ENCODE measurements at places on chromosomes 4 and X. TPM values are rescaled to one million over a fixed set of nuclear protein-coding genes. Genes with fewer than 3 reads are reported as not detected.

DNA sequence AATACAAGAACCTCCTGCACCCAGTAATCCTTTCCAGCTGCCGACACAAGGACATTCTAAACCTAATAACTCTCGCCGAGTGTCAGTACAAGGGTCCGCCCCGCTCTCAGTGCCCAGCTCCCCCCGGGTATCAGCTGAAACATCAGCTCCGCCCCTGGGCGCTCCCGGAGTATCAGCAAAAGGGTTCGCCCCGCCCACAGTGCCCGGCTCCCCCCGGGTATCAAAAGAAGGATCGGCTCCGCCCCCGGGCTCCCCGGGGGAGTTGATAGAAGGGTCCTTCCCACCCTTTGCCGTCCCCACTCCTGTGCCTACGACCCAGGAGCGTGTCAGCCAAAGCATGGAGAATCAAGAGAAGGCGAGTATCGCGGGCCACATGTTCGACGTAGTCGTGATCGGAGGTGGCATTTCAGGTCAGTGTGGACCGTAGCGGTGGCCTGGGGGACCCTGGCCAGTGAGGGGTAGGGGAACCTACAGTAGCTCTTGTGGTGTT lies at the start of gene MAOA:
MAOA (plus strand) TSS at position 295 of the 490 bp plus-strand sequence; CDS start at position 338, 43 bp downstream.
- H3K27ac ChIP-seq = peak within 1 kb of the TSS; percentile 95
- H3K4me3 ChIP-seq = peak within 1 kb of the TSS; percentile 77
- no peaks in the 10 kb centered on the region for H3K27me3 ChIP-seq
- no peaks in the 10 kb centered on the region for H3K36me3 ChIP-seq
- peaks cover 24% of the 10 kb centered on the region for H3K4me1 ChIP-seq

DNA sequence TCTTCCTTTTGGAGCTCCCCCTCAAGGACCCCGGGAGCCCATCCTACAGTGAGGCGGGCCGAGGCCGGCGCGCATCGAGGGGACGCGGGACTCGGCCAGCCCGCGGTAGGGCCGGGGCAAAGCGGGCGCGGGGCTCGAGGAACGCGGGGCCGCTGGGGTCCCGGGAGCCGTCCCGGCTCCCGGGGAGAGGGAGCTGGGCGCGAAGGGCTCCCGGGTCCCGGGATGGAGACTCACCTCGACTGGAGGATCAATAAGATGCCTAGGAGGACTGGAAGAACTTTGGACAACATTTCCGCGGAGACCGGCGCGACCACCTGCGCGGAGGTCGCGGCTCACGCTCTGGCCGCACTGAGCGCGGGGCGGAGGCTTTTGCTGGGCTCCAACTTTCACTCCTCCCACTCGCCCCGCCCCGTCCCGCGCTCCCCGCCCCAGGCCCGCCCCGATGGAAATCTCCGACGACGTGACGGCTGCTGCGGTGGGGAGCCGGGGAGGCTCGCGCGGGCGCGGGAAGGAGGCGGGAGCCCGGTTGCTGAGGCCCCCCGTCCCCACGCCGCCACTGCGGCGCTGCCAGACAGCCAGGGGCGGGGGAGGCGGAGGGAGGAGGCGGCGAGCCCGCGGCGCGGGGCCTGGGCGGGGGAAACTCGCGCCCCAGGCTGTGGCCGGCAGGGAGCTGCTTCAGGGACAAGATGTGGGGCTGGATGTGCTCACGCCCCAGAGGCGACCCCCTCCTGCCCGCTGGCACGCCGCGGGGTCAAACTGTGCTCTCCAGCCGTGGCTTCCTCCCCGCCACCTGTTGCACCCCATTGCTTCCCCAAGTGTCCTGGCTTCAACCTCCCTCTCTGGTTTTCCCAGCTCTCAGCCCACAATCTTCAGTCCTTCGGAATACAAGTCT lies at the start of gene GABRE:
GABRE (minus strand) TSS at position 341 of the 892 bp plus-strand sequence; CDS start at position 290, 51 bp downstream.
- no peak for DNase-seq
- peak within 1 kb of the TSS; percentile 73 for H3K4me3 ChIP-seq
- no peaks in the 10 kb centered on the region for H3K27me3 ChIP-seq
- peak within 1 kb of the TSS; percentile 93 for H3K27ac ChIP-seq
- H3K36me3 ChIP-seq = no peaks in the 10 kb centered on the region

GRCh38 chr4:150212485-150212884 lies 134.2 kb downstream of the DCLK2 start:
- H3K4me1 ChIP-seq = no peaks in the 10 kb centered on the region
- no peak overlapping the region for H3K4me3 ChIP-seq
- H3K36me3 ChIP-seq = no peaks in the 10 kb centered on the region
- no peak overlapping the region for H3K27ac ChIP-seq
- no peak for DNase-seq

GRCh38 chr4:157075811-157076577 lies at the start of gene GLRB:
Gene GLRB, plus strand, starts transcription at chr4:157076150. Its CDS starts 1,875 bp downstream, at chr4:157078025.
- no peaks in the 10 kb centered on the region for H3K4me1 ChIP-seq
- H3K4me3 ChIP-seq = peak within 1 kb of the TSS; percentile 59
- no peaks in the 10 kb centered on the region for H3K36me3 ChIP-seq

GRCh38 chr4:174318829-174319764 lies 35.4 kb downstream of the CEP44 start:
- H3K4me3 ChIP-seq = no peak overlapping the region
- H3K27me3 ChIP-seq = no peaks in the 10 kb centered on the region
- H3K27ac ChIP-seq = no peak overlapping the region
- DNase-seq = no peak
- H3K4me1 ChIP-seq = no peaks in the 10 kb centered on the region

DNA sequence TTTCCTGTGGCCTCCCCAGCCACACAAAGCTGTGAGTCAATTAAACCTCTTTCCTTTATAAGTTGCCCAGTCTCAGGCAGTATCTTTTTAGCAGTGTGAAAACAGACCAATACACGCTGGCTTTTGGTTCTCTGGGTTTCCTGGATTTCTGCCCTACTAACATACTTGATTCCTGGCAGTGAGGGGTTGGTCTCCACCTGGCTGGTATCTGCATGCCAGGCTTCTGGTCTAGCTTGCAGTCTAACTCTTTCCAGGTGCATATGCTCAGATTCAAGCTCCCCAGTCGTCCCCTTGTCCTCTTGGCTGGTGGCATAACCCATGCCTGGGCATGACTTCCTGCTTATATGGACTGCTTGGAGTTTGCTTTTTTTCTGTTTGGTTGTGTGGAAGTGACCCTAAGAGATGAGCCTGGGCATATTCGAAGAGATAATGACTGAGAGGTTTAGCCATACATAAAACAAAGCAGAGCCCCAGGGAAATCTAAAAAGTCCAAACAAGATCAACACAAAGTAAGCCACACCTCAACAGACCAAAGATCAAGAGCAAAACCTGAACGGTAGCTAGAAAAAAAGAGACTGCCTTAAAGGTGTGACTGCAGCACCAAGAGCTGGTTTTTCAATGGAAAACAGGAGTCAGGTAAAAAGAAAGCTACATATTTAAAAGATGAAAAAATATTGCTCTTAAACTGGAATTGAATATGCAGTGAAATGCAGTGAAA lies 102.1 kb upstream of the STS start:
- H3K4me3 ChIP-seq = no peak overlapping the region
- H3K27ac ChIP-seq = no peak overlapping the region
- H3K27me3 ChIP-seq = no peaks in the 10 kb centered on the region
- no peaks in the 10 kb centered on the region for H3K4me1 ChIP-seq
- DNase-seq = no peak

GRCh38 chrX:149512225-149512885 lies 7.2 kb upstream of the IDS start:
- no peak overlapping the region for H3K4me3 ChIP-seq
- no peaks in the 10 kb centered on the region for H3K36me3 ChIP-seq
- no peaks in the 10 kb centered on the region for H3K27me3 ChIP-seq

- H3K36me3 ChIP-seq = no peaks in the 10 kb centered on the region
- H3K27me3 ChIP-seq = no peaks in the 10 kb centered on the region
- H3K4me3 ChIP-seq = no peak overlapping the region
Observed at GRCh38 chr4:55013431-55013955, 111.9 kb downstream of the KDR start.

- DNase-seq = no peak
- no peak overlapping the region for H3K27ac ChIP-seq
- no peaks in the 10 kb centered on the region for H3K27me3 ChIP-seq
- no peaks in the 10 kb centered on the region for H3K36me3 ChIP-seq
- H3K4me3 ChIP-seq = no peak overlapping the region
Observed at GRCh38 chr4:109629775-109630174, 69.7 kb downstream of the MCUB start.

EVC gene
- total RNA-seq = 17.2 TPM

YTHDC1 gene
- 54.7 TPM for total RNA-seq

TCEAL1 gene
- 89.6 TPM for total RNA-seq
